ENCODE measurements at places on chromosomes 16 and 17.

- no peak for DNase-seq
Measured at GRCh38 chr17:59365383-59365981, 34.0 kb downstream of the YPEL2 start.

DNA sequence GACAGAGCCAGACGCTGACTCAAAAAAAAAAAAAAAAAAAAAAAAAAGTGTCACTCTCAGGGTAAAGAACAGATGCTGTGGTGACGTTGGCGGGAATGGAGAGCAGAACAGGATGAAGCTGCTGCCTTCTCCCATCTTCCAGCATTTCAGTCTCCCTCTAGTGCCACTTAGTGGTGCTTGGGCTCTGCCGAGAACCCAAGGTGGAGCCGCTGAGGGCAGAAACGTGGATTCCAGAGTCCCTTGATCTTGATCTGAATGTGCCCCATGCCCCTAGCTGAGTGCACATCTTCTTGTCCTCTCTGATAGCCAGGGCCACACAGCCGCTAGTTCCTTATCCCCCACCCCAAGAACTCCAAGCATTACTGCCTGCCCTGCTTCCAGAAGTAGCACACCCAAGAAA lies 43.2 kb upstream of the FA2H start:
- DNase-seq = no peak

- DNase-seq = no peak
Measured at GRCh38 chr16:68406458-68407152, 41.7 kb downstream of the SMPD3 start.

DNA sequence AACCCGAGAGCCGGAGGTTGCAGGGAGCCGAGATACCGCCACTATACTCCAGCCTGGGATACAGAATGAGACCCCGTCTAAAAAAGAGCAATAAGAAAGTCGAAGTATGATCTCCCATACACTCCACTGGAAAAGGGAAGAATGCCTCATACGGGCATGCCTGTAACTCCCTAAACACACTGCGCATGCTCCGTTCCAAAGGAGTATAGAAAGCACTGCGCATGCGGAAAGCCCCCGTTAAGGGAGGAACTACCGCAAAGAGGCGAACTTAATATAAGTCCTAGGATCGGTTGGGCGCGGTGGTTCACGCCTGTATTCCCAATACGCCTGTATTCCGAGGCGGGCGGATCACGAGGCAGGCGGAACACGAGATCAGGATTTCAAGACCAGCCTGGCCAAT lies 313.1 kb upstream of the ERCC4 start:
- no peak for DNase-seq

GRCh38 chr16:78673884-78674283 lies 574.4 kb downstream of the WWOX start:
- no peak for DNase-seq

- DNase-seq = no peak
Measured at GRCh38 chr16:12087901-12088421, 111.4 kb downstream of the SNX29 start.

GRCh38 chr16:1089822-1090619 lies 6.0 kb downstream of the C1QTNF8 start:
- DNase-seq = no peak

Data from ovary (tissue), 10 donors.